Small intestine (tissue), 16 donors: ENCODE measurements at places on chromosomes 2 and 18.
A peak's percentile ranks its signal among the peaks of the same experiment; 100 is the strongest.

- DNase-seq = peak; percentile 20
- H3K4me1 ChIP-seq = no peaks in the 10 kb centered on the region
- H3K27ac ChIP-seq = no peak overlapping the region
- H3K27me3 ChIP-seq = no peaks in the 10 kb centered on the region
Measured at GRCh38 chr2:147567136-147567535, 277.7 kb upstream of the ACVR2A start.

DNA sequence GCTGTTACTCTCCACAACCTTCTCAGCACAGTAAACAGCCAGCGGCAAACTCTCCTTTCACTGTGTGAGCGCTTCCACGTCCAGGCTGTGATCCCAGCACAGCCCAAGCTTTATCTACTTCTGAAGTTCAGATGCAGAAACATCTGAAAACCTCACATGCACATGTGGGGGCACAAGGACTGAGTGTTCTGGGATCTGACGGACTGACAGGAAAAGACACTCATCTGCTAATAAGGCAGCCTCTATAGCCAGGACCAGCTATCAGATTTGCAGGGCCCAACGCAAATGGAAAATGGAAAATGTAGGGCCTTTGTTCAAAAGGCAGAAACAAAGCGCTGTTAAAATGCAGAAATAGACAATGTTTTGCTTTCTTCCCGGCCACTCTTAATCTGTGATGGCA is 133.8 kb upstream of the ARHGAP28 start:
- no peaks in the 10 kb centered on the region for H3K36me3 ChIP-seq
- no peaks in the 10 kb centered on the region for H3K27me3 ChIP-seq
- no peak overlapping the region for H3K4me3 ChIP-seq

GRCh38 chr2:205834796-205835195 is 152.5 kb downstream of the NRP2 start:
- H3K4me3 ChIP-seq = no peak overlapping the region
- H3K27me3 ChIP-seq = no peaks in the 10 kb centered on the region
- no peaks in the 10 kb centered on the region for H3K4me1 ChIP-seq
- no peak overlapping the region for H3K27ac ChIP-seq
- no peak for DNase-seq

GRCh38 chr2:163621445-163622004 is 114.3 kb downstream of the FIGN start:
- H3K4me3 ChIP-seq = no peak overlapping the region
- H3K27ac ChIP-seq = no peak overlapping the region
- no peak for DNase-seq
- no peaks in the 10 kb centered on the region for H3K36me3 ChIP-seq
- no peaks in the 10 kb centered on the region for H3K27me3 ChIP-seq
- H3K4me1 ChIP-seq = no peaks in the 10 kb centered on the region

DNA sequence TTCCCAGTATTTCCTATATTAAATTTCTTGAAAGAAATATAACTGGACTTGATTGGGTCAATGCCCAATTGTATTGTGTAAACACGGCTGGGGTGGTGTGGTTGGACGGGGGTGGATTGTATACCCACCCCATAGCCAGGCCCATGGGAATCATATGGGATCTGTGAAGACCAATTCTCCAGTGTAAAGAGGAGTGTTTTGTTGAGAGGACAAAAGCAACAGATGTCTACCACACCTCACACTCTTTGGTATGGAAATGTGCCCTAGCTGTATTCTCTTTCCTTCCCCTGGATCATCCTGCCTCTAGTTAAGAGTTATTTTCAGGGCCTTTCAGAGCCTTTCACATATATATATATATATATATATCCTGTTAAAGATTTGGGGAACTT is 57.5 kb upstream of the TGIF1 start:
- no peak overlapping the region for H3K27ac ChIP-seq
- H3K27me3 ChIP-seq = no peaks in the 10 kb centered on the region
- H3K4me3 ChIP-seq = no peak overlapping the region
- no peaks in the 10 kb centered on the region for H3K4me1 ChIP-seq
- no peak for DNase-seq
